ENCODE measurements at places on chromosomes 5 and 9. TPM values are rescaled to one million over a fixed set of nuclear protein-coding genes. Genes with fewer than 3 reads are reported as not detected.

Gene ACOT12
- total RNA-seq = not detected

Gene AQP3
- total RNA-seq = 2.7 TPM

Gene GALT
- 24.6 TPM for total RNA-seq

Gene LEAP2
- total RNA-seq = 0.11 TPM

Data from A375 (cell line).